Inflammatory macrophage (primary cell): ENCODE measurements at places on chromosomes 11 and 22.

GRCh38 chr11:75432911-75433321 lies at the start of gene KLHL35:
TSS of gene KLHL35 (minus strand) at chr11:75433203. CDS start at chr11:75430629, 2,574 bp downstream.
- DNase-seq: no peak

- DNase-seq: no peak
Measured at GRCh38 chr11:1412377-1413095, 22.8 kb downstream of the BRSK2 start.

DNA sequence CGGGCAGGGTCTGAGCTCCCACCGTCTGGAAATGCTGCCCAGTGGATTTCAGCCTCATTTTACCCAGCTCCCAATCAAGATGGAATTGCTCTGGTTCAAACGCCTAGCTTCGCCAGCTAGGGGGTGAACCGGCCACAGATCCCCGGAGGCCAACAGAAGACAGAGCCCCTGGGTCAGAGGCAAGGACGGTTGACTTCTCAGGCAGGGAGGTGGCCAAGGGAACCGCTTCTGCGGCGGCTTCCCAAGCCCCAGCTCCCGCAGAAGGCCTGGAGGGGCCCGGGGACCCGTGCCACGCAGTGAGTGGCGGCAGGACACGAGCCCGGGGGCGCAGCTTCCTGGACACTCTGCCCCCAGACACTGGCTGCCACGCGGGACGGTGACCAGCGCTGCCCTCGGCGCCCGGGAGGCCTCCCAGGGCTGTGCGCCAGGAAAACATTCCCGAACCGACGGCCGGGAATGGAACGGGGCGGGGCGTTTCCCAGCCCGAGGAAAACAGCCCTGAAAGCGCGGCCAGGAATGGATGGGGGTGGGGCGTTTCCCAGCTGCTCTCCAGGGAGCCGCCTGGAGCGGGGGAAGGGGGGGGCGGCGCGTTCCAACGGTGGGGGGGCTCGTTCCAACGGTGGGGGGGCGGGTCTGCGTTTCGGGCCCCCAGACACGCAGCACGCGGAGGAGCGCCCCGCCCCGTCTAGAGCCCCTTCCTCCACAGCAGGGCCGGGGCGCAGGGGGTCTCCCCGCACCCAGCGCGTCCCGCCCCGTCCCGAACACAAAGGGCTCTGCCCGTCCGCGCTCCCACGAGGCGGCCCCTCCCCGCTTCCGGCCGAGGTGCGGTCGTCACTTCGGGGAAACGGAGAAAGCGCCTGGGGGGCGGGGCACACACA lies 13.5 kb upstream of the B4GALNT4 start:
- no peak for DNase-seq

DNA sequence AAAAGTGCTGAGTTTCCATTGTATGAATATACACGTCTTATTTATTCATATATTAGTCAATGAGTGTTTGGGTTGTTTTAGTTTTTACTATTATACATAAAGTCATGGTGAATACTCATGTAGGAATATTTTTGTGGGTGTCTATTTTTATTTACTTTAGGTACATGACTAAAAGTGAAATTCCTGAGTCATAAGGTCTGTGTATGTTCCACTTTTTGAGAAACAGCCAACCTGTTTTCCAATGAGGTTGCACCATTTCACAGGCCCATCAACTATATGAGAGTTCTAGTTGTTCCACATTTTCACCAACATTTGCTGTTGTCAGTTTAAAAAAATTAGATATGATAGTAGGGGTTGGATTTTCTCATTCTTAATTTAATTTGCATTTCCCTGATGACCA lies 6.6 kb upstream of the OR6X1 start:
- DNase-seq: no peak

- peak; percentile 65 for DNase-seq
Measured at GRCh38 chr11:104705490-104706190, 192.6 kb downstream of the CASP12 start.

DNA sequence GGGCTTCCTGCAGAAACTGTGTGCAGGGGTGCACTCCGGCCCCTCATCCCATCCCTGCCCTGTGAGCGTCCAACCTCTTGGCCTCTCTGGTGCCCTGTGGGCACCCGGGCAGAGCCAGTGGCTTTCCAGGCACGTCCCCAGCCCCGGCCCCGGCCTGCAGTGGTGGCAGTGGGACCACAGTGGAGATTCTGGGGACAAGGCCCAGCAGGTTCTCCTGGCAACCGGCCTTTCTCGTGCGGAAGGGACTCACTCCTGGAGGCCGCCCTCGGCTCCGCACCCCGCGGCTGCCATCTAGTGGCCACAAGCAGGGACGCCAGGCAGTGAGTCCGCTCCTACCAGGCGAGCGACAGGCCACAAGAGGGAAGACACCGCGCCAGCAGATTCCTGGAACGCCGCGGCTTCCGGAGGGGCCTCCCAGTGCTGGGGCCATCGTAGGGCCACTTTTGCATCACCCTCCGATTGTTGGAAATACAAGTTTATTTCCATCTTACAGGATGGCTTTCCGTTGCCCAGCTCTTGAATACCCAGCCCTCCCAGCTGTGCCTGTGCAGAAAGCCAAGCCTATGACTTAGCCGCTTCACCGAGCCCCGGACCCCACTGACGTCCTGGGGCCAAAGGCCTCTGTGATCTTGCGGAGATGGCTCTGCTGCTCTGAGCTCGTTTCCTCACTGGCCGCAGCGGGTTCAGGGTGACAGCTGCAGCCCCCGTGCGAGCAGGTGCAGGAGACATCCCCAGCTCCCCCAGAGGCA lies 357.3 kb downstream of the CTTN start:
- peak; percentile 62 for DNase-seq

DNA sequence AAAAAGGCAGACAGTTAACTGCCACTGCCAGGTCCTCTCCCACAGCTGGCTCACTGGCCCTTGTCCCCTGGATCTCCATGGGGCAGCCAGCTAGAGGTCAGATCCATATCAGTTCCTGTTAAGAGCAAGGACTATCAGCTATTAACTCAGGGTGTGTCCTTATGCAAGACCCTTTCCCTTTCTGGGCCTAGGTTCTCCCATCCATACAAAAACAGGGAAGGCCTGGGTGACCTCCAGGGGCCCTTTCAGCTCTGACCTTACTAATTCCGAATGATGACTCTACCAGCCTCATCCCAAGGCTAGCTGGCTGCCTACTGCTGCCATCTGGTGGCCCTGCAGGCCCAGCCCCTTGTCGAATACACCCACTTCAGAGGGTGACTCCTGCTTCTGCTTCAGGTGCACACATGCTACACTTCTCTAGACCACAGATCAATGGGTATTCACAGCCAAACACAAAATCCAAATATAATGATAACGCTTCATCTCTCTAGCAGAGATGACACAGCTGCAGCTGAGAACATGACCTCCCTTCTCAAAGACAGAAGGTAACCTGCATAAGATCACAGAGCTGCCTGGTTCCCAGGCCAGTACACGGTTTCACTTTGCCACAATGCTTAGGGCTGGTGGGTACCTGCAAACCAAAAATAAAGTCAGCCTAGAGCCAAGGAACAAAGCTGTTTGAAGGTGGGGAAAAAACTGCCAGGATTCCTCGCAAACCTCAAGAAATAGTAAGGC lies 34.1 kb downstream of the SERGEF start:
- DNase-seq: peak; percentile 47

DNA sequence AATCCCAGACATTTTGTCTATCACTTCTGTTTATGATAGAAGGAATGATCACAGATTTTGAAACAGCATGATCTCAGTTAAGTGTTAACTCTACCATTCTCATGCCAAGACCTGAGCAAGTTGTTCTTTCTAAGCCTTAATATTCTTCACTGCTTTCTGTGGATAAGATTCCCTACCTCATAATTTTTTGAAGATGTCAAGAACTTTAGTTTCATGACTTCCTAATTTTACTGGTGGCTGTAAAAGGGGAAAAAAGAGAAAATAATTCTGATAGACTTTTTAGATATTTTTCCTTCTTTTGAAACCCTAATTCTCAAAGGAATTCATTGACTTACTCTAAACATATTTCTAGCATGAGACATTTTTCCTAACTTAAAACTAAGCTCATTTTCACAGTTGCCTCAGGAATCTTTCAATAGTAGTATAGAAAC lies 520.0 kb upstream of the LUZP2 start:
- DNase-seq: no peak

DNA sequence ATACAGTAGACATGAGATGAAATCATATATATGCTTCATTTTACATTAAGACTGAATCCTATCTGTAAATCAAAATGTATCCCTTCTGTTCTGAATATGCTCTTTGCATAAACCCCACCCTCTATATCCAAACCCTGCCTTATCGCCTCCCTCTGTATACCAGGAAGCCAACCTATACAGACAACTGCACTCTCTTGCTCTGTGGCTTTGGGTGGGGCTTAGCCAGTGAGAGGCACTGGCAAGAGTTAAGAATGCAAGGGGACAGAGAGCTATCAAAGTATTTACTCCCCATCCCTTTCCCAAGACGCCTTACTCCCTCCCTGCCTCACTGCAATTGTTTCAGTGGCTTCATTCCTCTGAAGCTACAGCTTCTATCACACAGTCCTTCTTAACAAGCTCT lies 309.8 kb downstream of the TTC28 start:
- DNase-seq: no peak

- no peak for DNase-seq
Measured at GRCh38 chr11:121553806-121554205, 101.0 kb upstream of the SORL1-AS1 start.

- no peak for DNase-seq
Measured at GRCh38 chr22:46355996-46356471, 20.5 kb downstream of the TRMU start.

GRCh38 chr11:112689851-112690250 lies 271.4 kb upstream of the NCAM1 start:
- no peak for DNase-seq

- no peak for DNase-seq
Measured at GRCh38 chr22:33812360-33812977, 107.8 kb downstream of the LARGE1 start.

DNA sequence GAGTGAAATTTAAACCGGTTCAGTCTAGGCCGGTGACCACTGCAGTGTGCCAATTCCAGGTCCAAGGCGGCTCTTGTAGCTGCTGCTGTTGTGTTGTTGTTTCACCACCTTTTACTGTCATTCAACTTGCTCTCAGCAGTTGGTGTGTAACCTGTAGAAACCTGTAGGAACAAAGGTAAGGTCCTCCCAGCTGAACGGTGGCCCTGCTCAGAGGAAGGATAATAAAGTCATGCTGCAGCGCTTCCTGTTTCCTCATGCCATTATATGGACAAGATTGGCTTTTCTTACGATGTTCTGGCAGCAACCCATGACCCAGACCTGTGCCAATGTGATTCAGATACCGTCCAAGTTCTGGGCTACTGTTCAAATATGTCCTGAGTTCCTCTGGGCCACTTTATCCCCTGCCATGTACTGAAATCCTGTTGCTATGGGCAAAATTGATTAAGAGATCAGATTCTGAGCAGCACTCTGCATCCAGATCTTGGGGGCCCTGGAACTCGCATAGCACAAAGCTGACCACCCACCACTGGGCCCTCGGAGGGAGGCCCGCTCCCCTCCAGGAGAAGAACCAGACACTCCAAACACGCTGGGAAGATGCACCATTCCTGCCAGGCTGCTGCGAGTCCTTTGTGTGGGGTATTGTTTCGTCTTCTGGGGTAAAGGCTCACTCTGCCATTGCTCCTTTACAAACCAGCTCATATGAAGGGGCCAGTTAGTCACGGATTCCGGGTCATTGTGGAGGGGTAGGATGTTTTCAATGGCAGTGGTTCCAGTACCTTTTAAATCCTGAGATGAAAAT lies 13.2 kb downstream of the FAM181B start:
- no peak for DNase-seq

- DNase-seq: no peak
Measured at GRCh38 chr11:45056529-45056928, 89.9 kb upstream of the PRDM11 start.

DNA sequence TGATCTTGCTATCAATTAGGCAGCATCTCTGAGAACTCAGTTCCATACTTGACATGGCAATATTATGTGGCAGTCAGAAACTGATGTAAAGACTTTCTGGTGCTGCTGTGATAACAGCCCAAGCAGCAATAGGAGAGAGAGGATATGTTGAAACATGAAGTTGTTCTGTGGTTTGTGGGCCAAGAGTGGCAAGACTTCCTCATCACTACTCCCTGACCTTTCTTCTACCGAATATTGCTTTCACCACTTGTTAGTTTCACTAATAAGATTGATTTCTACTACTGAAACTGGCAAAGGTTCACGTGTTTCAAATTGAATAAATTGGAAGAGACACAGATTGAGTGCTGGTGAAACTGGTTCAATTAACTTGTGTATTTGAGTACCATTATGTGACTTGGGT lies 852.6 kb upstream of the RAG2 start:
- DNase-seq: peak; percentile 62
